GM03348 (cell line): ENCODE measurements at places on chromosomes 5 and 9.
A peak's percentile ranks its signal among the peaks of the same experiment; 100 is the strongest.

DNA sequence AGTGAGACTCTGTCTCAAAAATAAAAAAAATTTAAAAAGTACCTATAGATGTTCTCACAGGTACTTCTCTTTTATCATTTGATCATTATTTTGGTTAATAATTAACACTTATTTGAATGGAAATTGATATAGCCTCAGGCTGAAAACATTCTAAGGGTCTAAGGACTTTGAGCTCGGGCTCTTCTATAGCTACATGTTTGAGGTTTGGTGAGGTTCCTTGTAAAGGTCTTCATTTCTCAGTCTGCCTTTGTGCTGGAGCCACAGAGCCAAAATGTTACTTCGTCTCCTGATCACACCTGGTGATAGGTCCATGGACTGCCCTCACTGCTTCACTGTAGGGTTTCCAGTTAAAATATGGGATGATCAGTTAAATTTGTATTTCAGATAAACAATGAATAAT lies 22.6 kb downstream of the ARHGEF37 start:
- DNase-seq: no peak

GRCh38 chr9:127923771-127924170 lies 6.8 kb downstream of the PIP5KL1 start:
- DNase-seq: peak; percentile 88

DNA sequence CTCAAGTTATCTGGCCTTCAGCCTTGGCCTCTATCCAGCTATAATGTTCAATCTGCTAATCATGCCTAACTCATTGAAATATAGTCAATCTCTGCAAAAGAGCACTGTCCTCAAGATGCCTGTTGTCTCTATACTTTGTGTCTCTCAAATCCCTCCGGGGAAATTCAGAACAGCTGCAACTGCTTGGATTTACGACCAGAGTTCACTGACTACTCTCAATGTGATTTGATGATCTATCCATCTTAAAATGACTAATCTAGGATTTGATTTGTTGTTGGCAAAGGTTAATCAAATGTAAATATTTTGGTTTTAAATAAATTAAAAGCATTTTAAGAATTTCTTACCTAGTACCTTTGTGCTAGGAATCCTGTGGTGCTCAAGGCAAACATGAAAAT lies 40.9 kb downstream of the SVEP1 start:
- no peak for DNase-seq

GRCh38 chr5:107469064-107469463 lies 201.7 kb downstream of the EFNA5 start:
- no peak for DNase-seq
